ENCODE measurements at places on chromosomes 1 and 21.
A peak's percentile ranks its signal among the peaks of the same experiment; 100 is the strongest.

DNA sequence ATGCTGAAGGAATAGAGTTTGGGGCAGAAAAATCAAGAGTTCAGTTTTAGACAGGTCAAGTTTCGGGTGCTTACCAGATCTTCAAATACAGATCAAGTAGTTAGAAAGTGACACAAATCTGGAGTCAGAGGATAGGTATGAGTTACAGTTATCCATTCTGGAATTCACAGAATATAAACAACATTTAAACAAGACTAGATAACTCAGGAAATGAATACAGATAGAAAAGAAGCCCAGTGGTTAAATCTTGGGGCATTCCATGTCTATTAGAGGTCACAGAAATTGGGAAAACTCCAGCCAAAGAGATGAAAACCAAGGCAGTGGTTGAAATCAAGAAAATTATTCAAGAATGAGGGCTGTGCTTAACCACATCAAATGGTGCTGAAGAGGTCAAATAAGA lies 187.0 kb upstream of the HP1BP3 start:
- no peak for DNase-seq

DNA sequence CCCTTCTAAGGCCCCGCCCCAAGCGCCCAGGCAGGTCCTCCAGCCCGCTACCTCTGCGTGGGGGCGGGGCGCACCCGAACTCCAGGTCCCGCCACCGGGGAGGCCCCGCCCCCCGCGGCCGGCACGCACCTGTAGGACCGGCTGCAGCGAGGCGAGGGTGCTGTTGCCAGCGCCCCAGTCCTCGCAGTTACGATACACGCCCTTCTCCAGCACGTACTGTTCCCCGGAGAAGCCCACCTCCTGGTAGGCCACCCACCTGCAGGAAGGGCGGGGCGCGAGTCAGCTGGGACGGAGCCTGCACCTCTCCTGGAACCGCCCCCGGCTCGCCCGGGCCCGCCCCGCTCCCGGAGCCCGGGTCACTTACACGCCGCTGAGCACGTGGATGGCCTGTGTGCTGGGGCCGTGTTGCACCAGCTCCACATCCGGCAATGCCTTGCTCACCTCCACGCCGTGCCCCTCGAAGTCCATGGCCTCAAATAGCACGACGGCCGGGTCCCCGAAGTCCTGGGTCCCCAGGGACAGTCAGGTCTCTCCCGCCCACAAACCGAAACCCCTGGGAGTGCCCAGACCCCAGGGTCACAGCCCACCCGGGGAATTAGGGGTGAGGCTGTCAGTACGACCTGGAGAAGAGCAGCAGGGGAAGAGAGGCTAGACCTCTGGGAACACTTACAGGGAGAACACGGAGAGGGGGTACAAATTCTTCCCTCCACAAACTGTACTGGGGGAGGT lies 17.3 kb downstream of the CRYBG2 start:
- DNase-seq, result peak; percentile 33

- no peak for DNase-seq
These were observed 129.6 kb upstream of the ATP1A1 start for GRCh38 chr1:116243333-116244054.

GRCh38 chr1:246219508-246220030 lies 287.5 kb downstream of the SMYD3 start:
- peak; percentile 98 for DNase-seq

DNA sequence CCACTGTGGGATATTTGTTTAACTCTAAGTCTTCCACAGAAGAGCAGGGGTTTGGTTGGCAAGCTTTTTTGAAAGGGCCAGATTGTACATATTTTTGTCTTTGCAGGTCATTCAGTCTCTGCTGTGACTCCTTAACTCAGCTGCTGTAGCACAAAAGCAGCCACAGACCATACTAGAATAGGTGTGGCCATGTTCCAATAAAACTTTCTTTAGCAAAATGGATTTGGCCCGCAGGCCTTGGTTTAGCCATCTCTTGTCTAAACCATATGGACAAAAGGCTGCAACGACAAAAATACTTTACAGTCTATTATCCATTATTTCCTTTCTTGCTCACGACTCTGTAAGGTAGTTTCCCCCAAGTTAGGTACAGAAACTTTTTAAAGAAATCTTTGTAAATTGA lies 60.5 kb downstream of the ESRRG start:
- DNase-seq, result no peak

GRCh38 chr1:246035060-246035541 lies 472.0 kb downstream of the SMYD3 start:
- no peak for DNase-seq

- DNase-seq, result no peak
These were observed 261.1 kb downstream of the SIPA1L2 start for GRCh38 chr1:232368821-232369321.

DNA sequence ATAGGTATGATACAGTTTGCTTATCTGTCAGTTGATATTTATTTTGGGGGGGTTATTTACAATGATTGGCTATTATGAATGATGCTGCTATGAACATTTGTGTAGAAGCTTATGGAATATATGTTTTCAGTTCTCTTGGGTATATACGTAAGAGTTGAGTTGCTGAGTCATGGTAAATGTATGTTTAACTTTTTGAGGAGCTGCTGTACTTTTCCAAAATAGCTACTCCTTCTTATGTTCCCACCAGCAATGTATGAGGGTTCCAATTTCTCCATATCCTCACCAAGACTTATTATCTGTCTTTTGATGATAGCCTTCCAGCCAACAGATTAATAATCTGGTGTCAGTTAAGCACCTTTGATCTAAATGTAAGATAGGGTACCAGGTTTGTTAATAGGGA lies 11.9 kb downstream of the SOAT1 start:
- DNase-seq, result no peak

DNA sequence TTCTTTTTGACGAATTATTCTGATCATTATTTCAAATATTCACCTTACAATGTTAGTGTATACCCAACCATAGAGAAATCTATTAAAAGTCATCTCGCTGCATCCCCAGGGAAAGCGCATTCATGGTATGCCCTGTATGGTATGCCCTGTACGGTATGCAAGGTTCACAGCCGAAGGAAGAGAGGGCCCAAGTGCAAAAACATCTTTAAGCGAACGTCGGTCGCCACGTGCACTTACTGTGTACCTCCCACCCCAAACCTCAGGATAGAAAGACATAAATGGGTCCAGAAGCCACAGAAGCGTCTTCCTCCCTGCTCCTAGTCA lies 14.4 kb downstream of the HLX start:
- DNase-seq, result no peak

- DNase-seq, result no peak
These were observed 5.9 kb downstream of the SSR2 start for GRCh38 chr1:156014829-156015228.

GRCh38 chr1:7808253-7808844 lies 24.3 kb downstream of the PER3 start:
- peak; percentile 21 for DNase-seq

GRCh38 chr1:224524679-224525078 lies 90.1 kb upstream of the WDR26 start:
- no peak for DNase-seq

DNA sequence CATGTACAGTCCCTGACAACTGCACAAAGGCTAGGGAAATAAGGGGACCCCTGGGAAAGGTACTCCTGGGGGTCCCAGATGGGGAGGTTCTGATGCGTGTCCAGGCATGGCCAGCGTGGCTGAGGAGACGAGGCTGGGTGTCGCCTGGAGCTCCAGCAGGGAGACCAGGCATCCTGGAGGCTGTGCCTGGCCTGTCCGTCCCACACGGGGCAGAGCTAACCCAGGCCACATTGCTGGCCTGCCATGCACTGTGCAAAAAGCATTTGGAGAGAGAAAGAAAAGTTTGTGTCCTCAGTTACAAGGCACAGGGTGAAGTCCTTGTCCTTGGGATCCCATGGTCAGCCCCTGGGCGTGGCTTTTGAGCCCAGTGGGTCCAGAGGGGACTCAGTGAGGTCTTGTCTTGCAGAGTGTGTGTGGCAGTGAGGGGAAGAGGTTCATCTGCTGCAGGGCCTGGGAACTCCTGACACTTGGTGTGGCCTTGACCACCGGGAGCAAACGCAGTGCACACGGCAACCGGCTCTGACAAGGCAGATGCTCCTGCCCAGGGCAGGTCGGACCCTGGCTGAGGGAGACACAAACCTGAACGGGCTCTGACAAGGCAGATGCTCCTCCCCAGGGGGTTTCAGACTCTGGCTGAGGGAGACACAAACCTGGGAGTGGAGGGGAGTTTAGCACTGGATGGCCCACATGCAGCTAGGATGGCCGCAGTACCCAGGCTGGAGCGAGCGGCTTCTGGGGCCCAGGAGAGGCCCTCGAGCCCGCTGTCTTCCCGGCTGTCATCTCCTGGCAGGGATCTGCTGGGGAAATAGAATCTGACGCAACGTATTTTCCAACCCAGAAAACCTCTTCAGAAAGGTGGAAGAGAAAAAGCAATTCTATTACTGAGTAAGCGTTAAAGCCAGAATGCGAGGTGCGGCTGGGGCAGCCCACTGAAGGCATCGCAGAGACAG lies 37.3 kb upstream of the COL18A1 start:
- DNase-seq, result no peak

- DNase-seq, result peak; percentile 82
These were observed 10.3 kb downstream of the ADGRB2 start for GRCh38 chr1:31753707-31754349.

- DNase-seq, result no peak
These were observed 1.3 kb downstream of the GORAB start for GRCh38 chr1:170533298-170533697.

DNA sequence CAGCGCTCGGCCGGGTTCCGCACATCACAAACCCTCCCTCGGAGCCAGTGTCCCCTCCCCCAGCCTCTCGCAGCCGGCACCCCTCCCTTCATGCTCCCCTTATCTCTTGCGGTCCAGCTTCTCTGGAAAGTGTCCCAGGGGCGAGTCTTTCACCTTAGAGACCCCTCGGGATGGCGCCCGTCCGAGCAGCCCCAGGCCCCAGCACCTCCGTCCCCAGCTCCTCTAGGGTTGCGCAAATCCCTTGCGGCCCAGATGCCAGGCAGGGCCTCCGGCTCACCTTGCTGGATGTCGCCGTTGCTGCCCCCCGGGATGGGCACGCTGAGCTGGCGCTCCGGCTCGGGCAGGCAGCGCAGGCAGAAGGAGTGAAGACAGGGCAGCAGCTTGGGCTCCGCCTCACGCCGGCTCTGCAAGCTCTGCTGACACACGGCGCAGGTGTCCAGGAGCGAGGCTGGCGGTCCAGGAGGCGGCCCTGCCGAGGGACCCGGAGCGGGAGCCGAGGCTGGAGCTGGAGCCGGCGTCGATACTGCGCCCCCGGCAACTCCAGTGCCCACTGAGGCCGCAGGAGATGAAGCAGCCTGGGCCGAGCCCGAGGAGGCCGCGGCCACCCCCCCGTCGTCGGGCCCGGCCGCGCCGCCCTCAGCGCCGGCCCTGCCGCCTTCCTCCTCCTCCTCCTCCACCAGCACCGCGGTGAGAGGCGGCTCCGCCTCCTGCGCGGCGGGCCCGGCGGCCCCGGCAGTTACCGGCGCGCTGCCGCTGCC lies 550 bp downstream of the TRIM33 start:
- peak; percentile 37 for DNase-seq

GRCh38 chr1:2632561-2633361 lies at the start of gene MMEL1:
MMEL1 (minus strand) TSS chr1:2633016; CDS start chr1:2629484, 3,532 bp downstream.
- no peak for DNase-seq

- DNase-seq, result no peak
These were observed 971 bp downstream of the CAPZB start for GRCh38 chr1:19484338-19484797.

DNA sequence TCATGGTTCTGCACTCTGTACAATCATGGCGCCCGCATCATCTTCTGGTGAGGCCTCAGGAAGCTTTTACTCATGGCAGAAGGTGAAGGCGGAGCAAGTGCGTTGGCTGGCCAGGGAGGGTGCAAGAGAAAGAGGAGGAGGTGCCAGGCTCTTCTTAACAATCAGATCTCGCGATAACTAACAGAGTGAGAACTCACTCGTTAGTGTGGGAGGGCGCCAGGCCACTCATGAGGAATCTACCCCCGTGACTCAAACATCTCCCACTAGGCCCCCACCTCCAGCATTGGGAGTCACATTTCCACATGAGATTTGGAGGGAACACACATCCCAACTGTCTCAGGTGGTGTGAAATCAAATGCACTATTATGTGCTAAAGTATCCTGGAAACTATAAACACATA lies 220.2 kb upstream of the CSF3R start:
- DNase-seq, result no peak

GRCh38 chr1:224447251-224447650 lies 12.7 kb upstream of the WDR26 start:
- no peak for DNase-seq

- DNase-seq, result no peak
These were observed 113.2 kb downstream of the TENT5C start for GRCh38 chr1:117719004-117719403.

- DNase-seq, result peak; percentile 93
These were observed at the start of gene PCP4 for GRCh38 chr21:39867198-39867650. PCP4 (plus strand) TSS chr21:39867438; CDS start chr21:39867502, 64 bp downstream.

DNA sequence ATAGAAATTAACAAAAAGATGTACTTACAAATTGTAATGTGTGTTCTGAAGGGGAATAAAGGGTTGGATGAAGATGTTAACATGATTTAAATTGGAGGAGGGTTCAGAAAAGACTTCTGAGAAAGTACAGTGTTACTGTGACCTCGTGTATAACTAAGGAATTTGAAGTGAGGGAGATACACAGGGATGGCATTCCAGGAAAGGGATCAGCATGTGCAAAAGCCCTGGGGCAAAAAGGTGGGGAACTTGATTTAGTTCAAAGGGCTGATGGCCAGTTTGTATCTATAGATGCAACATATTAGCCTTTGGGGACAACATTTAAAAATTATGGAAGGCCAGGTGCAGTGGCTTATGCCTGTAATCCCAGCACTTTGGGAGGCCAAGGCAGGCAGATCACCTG lies 33.3 kb upstream of the DEGS1 start:
- no peak for DNase-seq

DNA sequence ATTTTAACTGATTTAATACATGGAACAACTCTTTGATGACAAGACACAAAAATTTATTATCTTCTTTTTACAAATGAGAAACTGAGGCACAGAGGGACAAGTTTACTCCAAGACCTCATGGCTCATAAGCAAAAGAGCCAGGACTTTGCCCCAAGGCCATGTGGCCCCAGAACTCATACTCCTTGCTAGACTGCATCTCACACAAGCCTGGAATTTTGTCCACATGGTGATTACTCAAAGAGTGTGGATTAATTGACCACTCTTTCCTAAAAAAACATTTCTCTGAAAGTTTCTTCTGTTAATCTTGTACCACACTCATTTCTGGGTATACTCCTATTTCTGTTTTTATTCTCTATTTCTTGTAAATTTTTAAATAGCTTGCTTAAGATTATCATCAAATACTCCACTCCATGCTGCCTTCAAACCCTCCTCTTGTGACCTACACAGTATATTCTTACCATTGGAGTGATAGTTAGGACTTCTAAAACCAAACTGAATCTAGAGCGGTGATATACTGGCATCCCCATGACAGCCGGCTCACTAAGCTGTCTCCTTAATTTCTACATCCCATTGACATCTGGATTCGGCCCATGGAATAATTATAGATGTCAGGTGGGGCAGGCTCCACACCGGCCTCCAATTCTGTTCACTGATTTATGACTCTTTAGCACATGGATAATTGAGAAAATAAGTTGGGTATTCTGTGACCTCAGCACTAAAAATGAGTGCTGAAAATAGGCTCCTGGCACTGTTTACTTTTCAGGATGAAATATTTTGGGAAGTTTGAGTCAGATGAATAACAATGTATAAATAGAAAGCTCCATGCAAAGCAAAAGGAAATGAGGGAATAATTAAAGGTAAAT lies 16.1 kb downstream of the RGS4 start:
- no peak for DNase-seq

GRCh38 chr1:236391008-236391407 lies 3.1 kb upstream of the EDARADD start:
- DNase-seq, result no peak

Measured in NCI-H1092 treated with DMSO at 0.1 percent for 48 hours (cell line).